ENCODE measurements at places on chromosomes 13 and 19. TPM values are rescaled to one million over a fixed set of nuclear protein-coding genes. Genes with fewer than 3 reads are reported as not detected.

GRCh38 chr19:41327576-41328156 lies 17.7 kb downstream of the CCDC97 start:
- DNase-seq: no peak

DNA sequence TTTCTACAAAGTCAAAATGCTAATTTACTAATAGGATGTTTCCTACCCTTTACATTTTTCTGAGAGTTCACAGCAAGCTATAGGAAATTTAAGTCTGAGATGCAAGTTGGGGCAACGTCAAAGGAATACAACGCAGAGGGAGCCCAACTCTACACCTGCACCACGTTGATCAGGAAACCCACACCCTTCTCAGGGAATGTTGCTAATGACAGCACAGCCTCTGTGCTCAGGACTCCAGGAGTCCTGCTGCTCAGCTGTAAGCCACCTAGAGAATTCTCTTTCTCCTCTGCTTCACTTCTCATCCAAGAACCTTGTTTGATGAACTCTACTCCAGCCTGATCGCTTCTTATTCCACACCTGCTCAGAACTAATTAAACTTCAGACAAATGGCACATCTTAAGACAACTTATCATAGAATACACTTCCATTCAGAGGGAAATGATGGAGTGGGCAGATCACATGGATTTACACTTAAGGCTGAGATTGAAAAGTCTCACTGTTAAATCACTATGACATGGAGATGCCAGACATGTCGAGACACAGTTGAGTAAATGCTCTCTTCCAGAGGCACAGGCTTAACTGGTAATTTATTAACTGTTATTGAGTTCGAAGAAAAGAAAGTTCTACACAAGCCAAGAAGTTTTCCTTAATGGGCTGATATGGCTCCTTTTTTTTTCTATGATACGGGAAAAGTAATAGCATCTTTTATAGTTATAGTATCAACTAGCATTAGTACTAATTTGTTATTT lies 811.6 kb upstream of the ARGLU1 start:
- no peak for DNase-seq

DNA sequence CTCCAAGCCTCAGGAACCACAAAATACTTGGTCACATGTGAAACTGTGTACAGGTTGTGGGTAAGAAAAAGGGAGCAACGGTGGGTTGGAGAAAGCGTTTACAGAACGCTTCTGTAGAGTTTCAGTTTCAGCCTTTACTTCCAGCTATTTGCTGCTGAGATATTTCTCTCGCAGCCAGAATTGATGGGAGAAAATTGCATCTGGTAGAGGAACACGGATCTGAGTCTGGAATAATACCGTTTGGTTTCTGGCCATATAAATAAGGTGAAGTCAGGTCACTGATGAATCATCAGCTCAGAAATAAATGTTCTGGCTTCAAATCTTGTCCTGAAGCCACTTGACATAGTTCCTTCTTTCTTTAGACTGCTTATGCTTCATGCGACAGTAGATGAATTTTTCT lies 20.3 kb upstream of the RFC3 start:
- no peak for DNase-seq

DNA sequence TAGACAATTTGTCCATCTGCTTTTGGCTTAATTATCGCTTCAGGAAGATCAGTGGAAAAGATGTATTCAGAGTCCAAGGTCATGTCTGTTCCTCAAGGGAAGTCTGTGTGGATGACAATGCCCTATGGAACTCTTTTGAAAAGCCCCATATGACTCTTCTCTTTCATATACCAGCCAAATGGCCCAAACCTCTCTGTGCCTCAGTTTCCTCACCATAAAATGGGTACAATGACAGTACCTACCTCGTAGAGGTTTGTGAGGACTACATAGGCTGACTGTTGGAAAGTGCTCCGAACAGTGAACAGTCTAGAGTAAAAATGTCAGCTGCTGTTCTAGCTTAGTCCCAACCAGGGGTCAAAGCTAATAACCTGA lies 104.6 kb downstream of the COL4A2 start:
- DNase-seq: no peak

DNA sequence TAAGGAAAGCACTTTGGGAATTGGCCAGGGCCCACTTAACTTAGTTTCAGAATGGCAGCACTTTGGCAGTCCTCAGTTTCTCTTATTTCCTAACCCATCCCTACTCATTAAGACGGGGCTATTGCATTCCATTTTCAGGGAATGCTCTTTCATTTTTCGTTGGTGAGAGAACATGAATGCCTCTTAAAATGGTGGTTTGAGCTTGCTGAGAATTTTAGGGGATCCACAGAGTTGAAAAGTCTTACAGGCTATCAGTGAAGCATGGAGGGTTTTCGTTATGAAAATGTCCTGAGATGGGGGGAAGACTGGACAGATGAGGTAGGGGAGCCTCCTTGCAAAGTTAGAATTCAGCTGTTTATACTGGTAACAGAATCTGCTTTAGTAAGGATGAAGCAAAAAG lies 71.4 kb downstream of the LRCH1 start:
- DNase-seq: no peak

The LILRA5 gene
- 1.4 TPM for total RNA-seq

The COMP gene
- not detected for total RNA-seq

The GNA15 gene
- 1.0 TPM for total RNA-seq

The LYL1 gene
- total RNA-seq: 1.5 TPM
